ENCODE measurements at places on chromosomes 7 and 10.

DNA sequence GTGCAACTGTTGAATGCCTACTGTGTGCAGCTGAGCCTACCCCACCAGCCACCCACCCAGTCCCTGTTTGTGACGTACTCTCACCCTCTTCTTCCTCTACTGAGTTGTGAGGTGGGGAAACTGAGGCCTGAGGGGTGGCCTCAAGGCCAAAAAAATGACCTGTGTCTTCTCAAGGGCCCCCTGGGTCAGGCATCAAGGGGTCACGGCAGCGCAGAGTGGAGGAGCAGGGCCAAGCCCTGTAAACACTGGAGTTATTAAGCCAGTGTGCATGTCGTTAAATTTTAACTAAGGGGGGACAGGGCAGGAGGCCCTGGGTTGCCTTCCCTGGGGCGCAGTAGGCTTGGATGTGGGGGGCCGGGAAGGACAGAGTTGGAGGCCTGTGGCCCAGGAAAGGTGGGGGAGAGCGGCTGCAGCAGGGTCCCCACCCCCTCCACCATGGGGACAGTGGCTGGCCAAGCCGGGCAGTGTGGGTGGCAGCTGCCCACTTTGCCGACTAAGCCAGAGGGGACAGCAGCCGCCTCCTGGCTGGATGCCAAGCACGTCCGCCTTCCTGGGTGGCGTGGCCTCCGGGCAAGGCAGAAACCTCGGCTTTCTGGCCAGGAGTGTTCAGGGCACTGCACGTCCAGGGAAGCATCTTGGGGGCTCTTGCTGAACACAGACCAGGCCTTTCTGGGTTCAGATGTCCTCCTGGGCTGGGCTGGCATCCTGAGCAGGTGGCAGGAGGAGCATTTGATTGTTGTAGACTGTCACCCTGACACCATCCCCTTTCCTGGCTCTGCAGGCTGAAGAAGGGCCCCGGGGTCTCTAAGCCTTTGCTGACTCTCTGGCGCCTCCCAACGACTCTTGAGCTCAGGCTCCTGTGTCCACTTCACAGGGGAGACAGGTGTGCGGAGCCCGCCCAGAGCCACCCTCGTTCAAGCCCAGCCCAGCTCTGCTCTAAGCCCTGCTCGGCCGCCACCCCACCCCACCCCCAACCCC, 1.9 kb downstream of the SLC29A4 start:
- DNase-seq: no peak

GRCh38 chr10:85995791-85996190, 370.8 kb downstream of the GRID1 start:
- DNase-seq: no peak

DNA sequence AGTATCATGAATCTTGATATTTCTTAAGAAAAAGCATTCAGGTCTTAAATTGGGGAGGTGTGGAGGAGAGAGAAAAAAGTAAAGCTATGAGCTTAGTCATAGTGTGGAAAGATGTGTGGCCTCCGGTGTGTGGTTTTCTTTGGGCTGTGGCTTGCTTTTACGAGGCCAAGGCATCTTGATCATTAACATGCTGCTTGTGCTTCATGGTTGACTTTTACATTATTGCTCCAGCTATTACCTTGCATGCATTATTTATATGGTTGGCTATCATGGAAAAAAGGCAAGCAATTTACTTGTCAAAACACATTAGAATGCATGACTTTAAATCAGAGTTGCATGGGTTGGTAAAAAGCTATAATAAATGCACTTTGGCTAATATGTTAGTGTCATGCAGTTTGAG, 300.7 kb upstream of the ADARB2 start:
- DNase-seq: no peak

DNA sequence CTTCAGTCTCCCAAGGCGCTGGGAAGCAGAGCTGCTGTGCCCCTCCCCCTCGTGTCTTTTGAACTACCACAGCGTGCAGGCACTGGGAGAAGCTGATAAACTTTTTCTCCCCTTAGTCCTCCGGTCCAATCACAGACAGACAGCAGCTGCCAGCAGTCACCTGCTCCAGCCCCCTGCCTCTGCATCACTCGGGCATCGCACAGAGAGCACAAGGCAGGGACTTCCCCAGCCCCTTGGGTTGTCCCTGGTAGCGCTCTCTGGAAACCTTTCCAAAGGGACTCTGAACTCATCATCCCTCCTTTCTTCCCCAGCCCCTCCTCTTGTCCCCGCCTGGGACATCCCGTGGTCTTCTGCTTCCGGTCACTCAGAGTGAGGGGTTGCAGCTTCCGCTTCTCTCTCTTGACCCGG, 1.4 kb upstream of the NEUROG3 start:
- no peak for DNase-seq

GRCh38 chr10:50367732-50368131, 116.4 kb upstream of the ASAH2 start:
- DNase-seq: no peak
